NCI-H510A (cell line): ENCODE measurements at places on chromosomes 2 and 18.

DNA sequence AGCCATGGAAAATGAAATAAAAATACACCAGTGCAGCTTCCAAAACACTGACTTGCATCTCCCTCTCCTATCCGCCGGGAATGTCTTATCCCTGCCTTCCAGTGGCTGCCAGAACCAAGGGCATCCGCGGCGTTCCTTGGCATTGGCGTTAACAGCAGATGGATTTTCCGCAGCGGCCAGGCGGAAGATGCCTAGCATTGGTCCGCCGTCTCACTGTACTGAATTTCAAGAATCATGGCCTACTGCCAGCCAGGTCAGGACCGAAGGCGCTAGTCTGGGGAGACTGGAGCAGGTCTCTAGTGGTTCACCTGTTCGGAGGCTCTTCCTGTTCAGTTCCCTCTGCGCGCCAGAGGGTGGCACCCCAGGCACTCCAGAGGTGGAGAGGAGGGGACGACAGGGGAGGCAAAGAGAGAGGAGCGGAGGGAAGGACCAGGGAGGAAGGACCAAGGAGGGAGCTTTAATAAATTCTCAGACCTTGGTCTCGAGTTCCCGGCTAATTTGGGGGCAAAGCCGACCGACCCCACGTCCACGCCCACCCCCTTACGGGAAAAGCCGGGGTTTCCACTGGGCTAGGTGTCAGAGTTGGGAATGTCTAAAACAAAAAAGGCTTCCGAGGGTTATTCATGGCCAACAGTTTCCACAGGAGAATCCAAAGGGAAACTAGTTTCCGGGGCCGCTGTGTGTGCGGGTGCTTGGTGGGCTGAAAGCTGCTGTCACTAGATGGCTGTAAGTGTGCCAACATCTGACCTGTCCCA lies 3.7 kb upstream of the BCL2L11 start:
- peak; percentile 86 for DNase-seq

DNA sequence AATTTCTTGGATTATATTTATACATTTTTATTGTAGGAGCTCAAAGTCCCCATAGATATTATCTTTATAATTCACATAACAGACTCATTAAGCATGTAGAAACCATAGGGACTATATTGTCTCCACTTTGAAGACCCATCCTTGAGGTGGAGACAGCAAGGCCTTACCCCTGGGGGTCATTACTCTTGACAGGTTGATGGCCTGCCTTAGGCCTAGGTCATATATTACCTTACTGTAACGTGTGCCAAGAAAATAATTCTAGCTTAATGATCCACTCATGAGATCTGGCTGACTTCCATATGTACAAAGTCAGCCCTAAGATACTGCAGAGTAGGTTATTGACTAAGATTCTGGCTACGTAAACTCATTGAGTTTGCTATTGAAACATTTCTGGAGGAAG lies 65.4 kb upstream of the GLS start:
- DNase-seq, result no peak

DNA sequence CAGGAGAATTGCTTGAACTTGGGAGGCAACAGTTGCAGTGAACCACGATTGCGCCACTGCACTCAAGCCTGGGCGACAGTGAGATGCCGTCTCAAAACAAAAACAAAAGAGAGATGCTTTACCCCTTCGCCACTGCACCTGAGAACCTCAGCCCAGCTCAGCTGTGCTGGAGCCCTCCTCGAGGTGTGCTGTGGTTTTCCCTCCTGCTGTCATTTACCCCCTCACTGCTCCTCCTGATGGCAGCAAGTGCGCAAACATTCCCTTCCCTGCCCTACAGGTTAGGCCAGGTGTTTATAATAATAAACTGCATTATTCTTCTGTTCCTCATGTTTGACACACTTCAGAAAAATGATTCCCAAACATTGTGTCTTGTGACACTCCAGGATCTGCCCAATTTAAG lies 8.4 kb downstream of the FBXO36 start:
- DNase-seq, result peak; percentile 84

DNA sequence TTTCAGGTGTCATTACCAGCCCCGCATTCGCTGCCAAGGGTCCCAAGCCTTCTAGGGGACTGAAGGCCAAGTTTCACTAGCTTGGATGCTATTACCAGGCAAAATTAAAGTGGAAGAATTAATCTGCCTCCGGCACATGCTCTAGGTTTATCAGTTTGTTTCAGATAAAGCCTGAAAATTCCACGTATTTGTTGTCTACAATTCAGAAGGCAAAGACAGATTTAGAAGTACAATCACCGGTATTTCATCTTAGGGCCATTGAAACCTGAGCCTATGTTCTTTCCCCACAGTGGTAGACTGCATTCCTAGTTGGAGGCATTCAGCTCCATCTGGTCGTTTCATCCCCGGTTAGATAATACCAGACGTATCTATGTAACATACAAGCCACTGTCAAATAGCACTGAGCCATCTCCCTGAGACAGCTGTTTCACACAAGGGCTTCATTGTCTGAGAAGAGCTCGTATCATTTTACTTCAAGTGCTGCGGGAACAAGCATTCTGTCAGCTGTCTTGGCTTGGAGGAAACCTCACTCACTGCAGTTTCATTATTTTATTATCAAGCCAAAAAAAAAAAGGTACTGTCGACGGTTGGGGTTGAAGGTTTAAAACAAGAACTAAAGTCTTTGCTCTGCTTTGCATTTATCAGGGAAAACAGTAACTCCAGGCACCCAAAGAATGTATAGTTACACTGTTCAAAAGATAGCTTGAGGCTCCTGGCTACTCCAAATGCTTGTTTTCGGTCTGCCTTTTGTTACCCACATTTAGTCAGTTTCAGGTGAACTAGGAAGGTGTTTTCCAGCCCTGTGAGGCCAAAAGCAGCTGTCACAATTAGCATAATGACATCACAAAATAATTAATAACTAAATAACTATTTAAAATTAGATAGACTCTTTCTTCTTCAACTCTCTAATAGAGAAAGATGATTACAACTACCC lies 76.7 kb downstream of the TGIF1 start:
- peak; percentile 88 for DNase-seq

DNA sequence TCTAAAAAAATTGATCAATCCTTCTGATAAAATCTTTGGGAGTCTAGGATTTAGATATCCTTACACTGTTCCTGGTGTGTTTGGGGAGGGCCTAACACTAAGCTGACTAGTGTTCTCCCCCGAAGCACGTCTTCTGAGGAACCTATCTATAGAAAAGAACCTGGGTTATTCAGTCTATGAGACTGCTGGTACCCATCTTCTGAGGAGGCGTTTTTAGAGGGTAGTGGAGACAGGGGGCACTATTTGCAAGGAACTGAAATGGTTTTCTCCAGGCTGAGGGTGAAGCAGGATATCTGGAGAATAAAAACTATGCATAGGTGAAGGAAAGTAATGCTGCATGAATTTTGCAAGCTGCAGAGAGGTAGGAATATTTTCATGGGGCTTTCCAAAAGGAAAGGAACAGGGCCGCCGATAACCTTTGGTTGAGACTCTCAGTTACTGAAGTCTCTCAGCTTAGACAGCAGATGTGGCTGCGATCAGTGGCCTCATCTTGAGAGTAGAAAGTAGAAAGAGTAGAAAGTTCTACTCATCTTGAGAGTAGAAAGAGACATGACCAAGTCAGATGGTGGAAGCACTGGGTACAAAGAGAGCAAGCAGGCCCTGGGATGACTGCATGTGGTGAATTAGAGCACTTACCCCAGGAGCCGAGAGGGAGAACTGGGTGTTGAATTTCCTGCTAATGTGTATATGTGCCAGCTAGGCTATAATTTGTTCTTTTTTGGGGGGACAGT lies 31.8 kb upstream of the KCNE4 start:
- no peak for DNase-seq
